Right lung (tissue), 10 donors: ENCODE measurements at places on chromosomes 7 and 10. TPM values are rescaled to one million over a fixed set of nuclear protein-coding genes. Genes with fewer than 3 reads are reported as not detected.

- no peak for DNase-seq
These were observed 51.9 kb downstream of the CFTR start for GRCh38 chr7:117531595-117532244.

- DNase-seq, result no peak
These were observed 257.2 kb downstream of the GLRX3 start for GRCh38 chr10:130393342-130393741.

GRCh38 chr7:115561335-115562110, 469.0 kb downstream of the TFEC start:
- DNase-seq, result no peak

The TSPAN12 gene
- polyA plus RNA-seq, result 55.2 TPM

GRCh38 chr7:50085344-50085743, 7.7 kb downstream of the ZPBP start:
- no peak for DNase-seq

The PRLHR gene
- 0.05 TPM for polyA plus RNA-seq

The ZNF804B gene
- polyA plus RNA-seq, result 0.04 TPM

The SEC61A2 gene
- polyA plus RNA-seq, result 15.8 TPM

The CNTNAP2 gene
- polyA plus RNA-seq, result 40.3 TPM

DNA sequence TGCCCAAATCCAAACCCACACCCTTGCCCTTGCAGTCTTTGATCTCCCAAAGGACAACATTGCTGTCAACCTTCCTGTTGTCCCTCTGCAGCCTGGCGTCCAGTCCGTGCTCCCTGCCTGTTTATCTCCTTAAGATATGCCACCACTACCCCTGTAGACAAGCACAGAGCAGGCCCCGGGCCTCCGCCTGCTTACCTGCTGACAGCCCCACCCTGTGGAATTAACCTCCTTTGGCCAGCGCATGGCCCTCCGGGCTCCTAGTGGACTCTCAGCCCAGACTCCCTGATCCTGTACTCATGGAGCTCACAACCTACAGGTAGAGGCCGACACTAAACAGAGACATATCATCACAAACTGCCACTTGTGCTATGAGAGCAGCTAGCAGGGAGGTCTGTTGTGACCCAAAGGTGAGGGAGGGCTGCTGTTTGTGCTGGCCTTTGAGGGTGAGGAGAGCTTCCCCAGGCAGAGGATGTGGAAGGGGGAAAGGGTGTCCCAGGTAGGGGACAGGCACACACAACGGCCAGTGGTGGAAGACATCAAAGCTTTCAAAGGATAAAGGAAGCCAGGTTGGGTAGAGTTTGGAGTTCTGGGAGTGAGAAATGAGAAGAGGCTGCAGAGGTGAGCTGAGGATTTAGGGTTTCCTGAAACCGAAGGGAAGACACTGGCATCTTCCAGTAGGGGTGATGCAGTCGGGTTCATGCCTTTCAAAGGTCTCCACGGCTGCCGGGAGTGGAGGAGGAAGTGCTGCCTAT, 174.5 kb upstream of the ZMIZ1 start:
- DNase-seq, result no peak

DNA sequence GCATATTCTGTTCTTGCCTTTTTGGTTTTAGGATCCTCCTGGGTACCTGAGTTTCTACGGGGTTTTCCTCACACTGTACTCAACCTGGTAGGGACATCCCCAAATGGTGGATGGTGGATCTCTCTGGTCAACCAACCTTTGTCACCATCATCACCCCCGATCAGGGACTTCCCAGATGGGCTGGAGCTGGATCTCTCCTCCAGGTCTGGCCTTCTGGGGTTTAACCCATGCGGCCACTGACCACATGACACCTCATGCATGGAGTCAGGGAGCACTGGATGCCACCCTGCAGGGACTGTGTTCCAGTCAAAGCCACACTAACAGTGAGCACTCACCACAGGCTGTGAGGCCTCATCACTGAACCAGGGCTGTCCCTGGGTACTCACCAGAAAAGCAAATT, 80.0 kb downstream of the CELF2 start:
- DNase-seq, result no peak

- DNase-seq, result no peak
These were observed 65.5 kb downstream of the PYROXD2 start for GRCh38 chr10:98349508-98349922.

GRCh38 chr10:112907893-112908292, 42.2 kb upstream of the TCF7L2 start:
- no peak for DNase-seq

DNA sequence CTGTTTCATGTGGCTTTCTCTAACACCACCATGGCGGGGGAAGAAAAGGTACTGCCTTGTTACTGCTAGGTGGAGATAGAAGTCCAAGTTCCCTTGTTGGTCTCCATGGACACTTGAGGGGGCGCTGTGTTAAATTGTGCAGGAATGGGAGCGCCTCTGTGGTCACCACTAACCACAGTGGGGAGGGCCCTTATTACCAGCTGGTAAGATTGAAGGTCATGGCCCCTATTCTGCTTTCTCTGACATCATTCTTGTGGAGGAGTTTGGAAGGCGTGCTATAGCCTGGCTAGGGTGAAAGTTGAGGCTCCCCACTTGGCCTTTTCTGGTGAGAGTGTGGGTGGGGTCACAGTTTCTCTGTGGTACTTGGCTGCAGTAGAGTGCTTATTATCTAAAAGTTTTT, 14.9 kb upstream of the MXI1 start:
- no peak for DNase-seq

- DNase-seq, result no peak
These were observed 23.4 kb upstream of the FIGNL1 start for GRCh38 chr7:50473531-50473930.

GRCh38 chr10:57806675-57807074, 461.0 kb downstream of the IPMK start:
- no peak for DNase-seq

GRCh38 chr7:16657656-16658279, 11.8 kb downstream of the BZW2 start:
- DNase-seq, result no peak

The SEMA3A gene
- polyA plus RNA-seq, result 11.3 TPM

The CFTR gene
- 32.1 TPM for polyA plus RNA-seq

GRCh38 chr7:8982338-8982992, 549.1 kb downstream of the NXPH1 start:
- no peak for DNase-seq

DNA sequence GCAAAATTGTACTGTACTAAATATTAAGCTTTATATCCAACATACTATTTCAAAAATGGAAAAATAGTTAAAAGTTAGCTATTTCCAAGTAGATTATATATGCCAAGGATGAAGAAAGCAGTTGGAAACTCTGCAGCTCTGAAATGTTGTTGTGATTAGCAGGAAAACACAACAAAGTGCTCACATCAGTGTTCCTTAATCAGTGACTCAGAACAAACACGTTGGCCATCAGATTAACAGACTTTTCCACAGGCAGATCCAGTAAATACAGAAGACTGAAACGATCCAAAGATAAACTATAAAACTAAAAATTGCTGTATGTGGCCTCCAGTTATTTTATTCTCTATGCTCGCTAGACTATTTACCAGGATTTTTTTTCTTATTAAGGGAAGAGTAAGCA, 99.6 kb upstream of the SEMA3D start:
- DNase-seq, result peak; percentile 12

- DNase-seq, result no peak
These were observed 150.6 kb upstream of the NRG3 start for GRCh38 chr10:81724431-81724830.

The GIMAP4 gene
- polyA plus RNA-seq, result 65.4 TPM

GRCh38 chr7:111012149-111012548, 78.8 kb upstream of the LRRN3 start:
- DNase-seq, result no peak

DNA sequence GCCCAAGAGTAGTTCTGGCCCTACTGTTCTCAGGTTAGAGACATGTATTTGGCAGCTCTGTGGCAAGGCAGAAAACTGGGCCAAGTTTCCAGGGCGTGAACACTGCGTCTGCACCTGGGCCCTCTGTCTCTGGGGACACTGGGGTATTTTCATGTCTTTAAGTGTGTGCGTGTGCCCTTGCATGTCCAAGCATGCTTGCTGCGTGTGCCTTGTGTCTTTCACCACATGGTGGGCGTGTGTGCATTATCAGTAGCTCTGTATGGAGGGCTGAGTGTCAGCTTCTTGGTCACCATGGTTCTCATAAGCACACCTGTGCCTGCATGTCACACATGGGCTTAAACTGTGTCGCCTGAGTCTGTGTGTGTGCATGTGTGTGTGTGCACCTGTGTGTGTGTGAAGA, 69.3 kb downstream of the HIPK2 start:
- no peak for DNase-seq
